Activated T-helper 17 cell treated with anti-CD3 and anti-CD28 coated beads, Interleukin-2, amount 50 U/mL, for 72 hours (primary cell): ENCODE measurements at places on chromosomes 5 and 9. TPM values are rescaled to one million over a fixed set of nuclear protein-coding genes. Genes with fewer than 3 reads are reported as not detected.

The TMEFF1 gene
- not detected for total RNA-seq

DNA sequence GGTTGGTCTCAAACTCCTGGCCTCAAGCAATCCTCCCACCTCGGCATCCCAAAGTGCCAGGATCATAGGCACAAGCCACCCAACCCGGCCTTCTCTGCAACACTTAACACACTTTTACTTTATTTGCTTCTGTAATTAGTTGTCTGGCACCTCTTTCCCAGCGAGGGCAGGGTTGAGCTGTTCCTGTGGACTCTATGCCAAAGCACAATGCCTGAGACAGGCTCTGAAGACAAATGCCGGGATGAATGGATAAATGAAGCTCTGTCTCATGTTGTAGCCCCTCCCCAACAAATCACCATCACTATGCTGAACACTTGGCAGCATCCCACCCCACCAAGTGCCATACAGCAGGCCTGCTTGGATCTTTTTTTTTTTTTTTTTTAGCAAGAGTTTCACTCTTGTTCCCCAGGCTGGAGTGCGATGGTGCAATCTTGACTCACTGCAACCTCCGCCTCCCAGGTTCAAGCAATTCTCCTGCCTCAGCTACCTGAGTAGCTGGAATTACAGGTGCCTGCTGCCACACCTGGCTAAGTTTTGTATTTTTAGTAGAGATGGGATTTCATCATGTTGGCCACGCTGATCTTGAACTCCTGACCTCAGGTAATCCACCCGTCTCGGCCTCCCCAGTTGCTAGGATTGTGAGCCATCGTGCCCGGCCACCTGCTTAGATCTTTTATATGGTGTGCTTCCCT, 21.3 kb downstream of the GPX3 start:
- ATAC-seq = no peak

The JADE2 gene
- 75.3 TPM for total RNA-seq

DNA sequence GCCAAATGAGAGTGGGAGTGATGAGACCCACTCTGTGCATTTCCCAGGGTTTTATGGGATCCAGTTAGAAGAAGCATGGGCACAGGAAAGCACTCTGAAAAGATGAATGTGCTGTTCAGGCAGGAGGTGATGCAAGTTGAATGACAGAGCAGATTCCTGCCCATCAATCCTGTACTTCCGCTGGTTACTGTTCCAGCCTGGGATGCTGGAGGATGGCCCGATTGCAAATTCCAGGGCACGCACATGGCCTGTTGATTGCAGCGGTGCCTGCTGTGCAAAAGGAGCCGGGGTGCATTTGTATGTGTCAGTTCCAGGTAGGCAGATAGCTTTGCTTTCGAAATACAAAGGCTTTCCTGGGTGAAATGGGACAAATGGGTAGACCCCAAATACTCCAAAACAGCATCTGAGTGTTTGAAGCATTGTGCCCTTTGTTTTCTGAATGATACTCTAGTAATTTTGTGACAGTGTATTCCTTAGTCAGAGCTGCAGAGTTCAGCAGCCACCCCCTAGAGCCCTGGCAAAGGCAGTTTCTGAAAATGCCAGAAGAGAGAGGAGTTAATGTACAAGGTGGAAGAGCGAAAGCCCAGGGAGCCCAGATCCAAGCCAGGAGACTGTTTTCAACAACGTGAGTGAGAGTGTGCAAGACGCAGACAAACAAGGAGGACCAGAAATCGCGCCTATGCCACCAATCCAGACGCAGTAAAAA, 454.2 kb upstream of the CLINT1 start:
- ATAC-seq = no peak

DNA sequence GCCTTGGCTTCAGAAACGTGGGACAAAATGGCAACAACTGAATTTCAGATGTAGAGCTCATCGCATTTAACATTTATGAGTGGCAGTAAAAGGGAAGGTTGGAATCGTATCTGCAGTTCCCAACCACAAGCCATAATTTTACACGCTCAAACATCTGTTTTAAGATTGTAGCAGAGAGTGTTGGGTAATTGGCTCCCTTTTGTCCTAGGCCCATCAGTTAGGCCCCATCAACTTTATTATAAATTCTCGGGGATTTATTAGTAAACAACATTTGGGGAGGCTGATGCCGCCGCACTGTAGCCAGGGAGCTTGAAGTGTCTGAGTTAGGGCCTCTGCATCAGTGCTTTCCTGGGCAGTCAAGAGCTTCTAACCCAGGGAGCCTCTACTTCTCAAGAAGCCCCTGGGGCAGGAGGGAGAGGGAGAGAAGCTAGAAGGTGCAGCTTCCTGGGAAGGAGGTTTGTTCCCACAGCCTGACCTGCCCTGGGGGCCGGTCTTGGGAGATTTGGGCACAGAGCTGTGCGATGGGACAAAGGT, 66.2 kb downstream of the HSPA4 start:
- no peak for ATAC-seq

DNA sequence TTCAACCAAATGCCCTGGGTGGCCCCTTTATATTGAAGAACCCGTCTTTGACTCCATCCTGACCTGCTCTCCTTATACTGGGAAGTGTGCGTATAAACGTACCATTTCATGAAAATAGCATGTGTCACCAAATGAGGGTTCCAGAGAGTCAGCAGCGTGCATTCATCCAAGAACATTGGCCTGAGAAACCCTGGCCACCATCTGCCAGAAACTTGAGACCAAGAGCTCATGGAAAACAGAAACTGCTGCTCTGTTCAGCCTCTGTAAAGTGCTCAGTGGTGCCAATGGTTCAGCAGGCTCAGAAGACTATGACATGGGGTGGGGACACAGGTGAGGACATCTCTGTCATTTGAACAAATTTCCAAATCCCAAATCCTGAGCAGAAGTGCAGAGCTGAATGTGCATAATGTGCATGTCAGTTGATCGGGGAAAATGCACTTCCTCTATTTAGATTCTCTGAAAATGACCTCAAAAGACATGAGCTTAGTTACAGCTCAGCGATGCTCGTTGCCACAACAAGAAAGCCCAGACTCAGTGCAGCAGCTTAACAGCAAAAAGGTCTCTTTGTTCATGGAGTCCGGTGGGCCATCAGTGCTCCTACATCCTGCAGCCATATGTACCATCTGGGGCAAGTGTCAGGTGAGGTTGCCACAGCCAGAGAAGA, 176.1 kb downstream of the ATPSCKMT start:
- ATAC-seq = no peak
